ENCODE measurements at places on chromosomes 16 and 17.

GRCh38 chr16:11916524-11917285, 949 bp upstream of the GSPT1 start:
- H3K4me1 ChIP-seq: peaks cover 38% of the 10 kb centered on the region
- no peak overlapping the region for H3K4me3 ChIP-seq
- peak overlapping the region; percentile 87 for H3K27ac ChIP-seq

GRCh38 chr16:1561266-1561665, 27.8 kb downstream of the TMEM204 start:
- no peaks in the 10 kb centered on the region for H3K36me3 ChIP-seq
- H3K4me3 ChIP-seq: no peak overlapping the region
- no peaks in the 10 kb centered on the region for H3K27me3 ChIP-seq
- H3K4me1 ChIP-seq: no peaks in the 10 kb centered on the region
- no peak overlapping the region for H3K27ac ChIP-seq

DNA sequence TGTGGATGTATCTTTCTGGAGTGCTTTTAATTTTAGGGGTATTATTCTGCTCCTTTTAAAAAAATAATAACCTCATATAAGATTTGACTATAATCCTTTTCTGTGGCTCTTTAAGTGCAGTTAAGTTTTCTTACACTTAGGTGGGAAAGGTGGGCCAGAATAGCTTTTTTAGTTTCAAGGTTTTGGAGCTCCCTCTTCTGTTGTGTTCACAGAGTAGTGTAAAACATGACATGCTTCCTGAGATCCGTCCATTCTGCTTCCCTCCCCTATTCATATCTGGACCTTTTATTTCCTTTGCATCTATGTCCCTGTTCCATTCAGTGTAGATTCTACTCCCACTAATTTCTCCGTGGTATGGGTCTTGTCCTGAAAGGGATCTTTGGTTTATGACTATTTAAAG, 12.8 kb downstream of the LRRC36 start:
- no peaks in the 10 kb centered on the region for H3K27me3 ChIP-seq
- no peak overlapping the region for H3K27ac ChIP-seq
- no peak for DNase-seq
- H3K4me3 ChIP-seq: no peak overlapping the region

DNA sequence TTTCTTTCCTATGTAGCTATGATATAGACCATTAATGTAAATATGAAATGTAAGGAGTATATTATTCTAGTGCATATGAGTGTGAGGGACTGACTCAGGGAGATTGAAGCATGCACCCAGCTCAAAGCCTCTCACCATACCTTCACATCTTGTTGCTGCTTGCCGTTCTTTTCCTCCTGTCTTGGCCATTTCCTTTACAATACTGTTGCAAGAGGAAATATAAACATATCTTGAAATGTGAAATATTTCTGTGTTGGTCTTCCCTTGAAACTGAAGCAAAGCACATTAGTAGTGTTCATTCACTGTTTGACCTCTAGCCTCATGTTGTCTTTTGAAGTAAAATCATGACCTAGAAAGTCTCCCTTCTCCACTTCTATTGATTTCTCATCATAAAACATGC, 46.6 kb downstream of the PHKB start:
- no peak for DNase-seq
- no peaks in the 10 kb centered on the region for H3K27me3 ChIP-seq
- H3K27ac ChIP-seq: no peak overlapping the region
- no peaks in the 10 kb centered on the region for H3K4me1 ChIP-seq

DNA sequence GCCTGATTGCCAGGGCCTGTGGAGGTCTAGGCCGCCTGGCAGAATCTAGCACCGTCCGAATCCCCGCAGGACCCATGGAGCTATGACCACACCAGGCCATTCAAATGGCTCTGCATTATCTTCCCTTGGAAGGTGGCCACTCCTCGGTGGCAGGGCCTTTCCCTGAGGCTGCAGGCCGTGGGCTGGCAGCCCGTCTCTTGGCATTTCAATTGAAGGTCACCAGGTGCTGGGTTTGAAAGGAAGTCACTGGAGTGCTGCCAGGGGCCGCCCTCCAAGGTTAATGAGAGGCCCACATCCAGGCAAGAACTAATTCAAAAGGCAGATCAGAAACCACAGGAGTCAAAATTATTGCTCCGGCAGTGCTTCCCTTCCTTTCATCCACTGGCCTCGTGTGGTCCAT, 27.7 kb upstream of the CACNG5 start:
- H3K27me3 ChIP-seq: no peaks in the 10 kb centered on the region
- H3K4me1 ChIP-seq: peaks cover 23% of the 10 kb centered on the region
- H3K27ac ChIP-seq: peak overlapping the region; percentile 38
- peak; percentile 91 for DNase-seq

DNA sequence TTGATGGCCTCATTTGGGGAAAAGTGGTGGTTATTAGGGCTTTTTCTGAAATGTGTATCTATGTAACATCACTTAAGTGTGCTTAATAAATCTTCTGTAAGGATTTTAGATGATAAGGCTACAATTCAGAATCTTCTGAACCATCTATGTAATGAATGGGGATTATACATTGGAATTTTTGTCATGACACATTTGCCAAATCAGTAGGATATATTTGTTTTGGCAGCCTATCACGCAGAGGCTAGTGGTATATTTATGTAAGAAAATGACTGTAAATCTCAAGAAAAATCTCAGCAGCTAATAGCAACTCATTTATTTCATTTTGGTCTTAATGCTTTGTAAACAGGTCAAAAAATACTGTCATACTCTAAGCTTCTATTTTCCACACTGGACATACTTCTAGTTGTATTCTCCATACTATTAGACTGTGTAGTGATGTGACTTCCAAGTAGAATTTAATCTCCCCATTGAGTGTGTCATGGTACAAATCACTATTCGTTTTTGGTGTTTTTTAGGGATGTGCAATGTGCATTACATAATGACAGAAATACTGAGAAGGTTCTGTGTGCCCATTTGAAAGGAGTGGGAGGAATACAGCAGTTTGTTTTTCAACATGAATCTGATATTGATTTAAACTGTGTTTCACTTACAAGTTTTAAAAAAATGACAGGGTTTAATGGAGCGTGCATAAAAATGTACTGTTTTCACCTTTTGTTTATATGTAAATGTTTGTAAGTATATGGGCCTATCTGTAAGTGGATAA, 29.2 kb downstream of the CLUH start:
- peaks cover 25% of the 10 kb centered on the region for H3K4me1 ChIP-seq
- peak overlapping the region; percentile 51 for H3K27ac ChIP-seq
- no peak for DNase-seq
